IMR-90 (cell line): ENCODE measurements at places on chromosomes 1 and 21.

DNA sequence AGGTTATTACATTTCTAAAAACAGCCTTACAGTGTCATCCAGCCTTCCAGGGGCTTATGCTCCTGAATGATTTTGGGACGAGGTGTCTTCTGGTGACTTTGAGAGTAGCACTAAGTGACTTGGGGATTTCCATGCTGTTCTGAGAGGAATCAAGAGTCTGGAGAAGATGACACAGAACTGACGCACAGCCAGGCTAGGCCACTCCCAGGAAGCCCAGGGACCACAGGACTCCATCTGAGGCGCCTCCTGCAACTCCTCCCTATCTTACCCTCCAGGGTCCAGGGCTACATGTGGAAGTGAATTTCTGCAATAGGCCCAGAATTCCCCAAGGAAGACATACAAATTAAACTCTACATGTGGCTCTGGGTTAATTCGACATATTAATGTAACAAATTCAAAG is 92.5 kb downstream of the SLC25A24 start:
- peak; percentile 74 for DNase-seq

GRCh38 chr1:87212431-87213134 is 116.1 kb upstream of the LMO4 start:
- no peak for DNase-seq

DNA sequence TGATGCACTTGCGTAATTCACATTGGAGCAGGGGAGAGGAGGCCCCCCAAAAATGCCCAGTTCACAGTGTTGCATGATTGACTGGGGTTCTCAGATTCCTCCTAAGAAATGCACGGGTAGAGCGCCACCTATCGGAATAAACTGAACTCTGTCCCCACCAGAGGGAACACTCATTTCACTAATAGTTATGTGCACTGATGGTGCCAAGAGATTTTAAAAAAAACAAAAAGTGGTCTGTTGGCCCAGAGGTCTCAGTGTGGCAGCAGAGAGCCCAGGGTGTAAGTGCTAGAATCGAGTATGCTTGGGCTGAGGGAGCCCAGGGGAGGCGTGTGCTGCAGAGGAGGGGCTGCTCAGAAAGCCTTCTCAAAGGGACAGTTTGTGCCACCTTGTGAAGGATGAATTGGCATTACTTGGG is 6.9 kb downstream of the PINK1 start:
- DNase-seq, result peak; percentile 54

DNA sequence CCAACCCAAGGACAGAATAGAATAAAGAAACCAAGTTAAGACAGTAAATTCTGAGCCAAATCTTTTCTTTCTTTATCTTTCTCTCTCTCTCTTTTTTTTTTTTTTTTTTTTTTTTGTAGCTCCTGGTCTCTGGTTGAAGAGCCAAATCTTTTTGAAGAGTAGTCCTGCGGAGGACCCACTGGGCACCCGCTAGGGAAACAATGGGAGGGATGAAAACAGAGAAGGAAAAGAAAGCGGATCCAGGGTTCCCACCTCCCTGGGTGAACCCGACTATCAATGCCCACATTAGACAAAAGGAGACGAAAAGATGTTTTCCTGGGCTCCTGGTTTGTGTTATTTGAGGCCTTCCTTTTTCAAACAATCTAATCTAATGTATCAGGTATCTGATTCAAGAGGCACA is 49.8 kb upstream of the FBXO28 start:
- no peak for DNase-seq

GRCh38 chr1:88457197-88457596 is 226.9 kb upstream of the PKN2 start:
- no peak for DNase-seq

DNA sequence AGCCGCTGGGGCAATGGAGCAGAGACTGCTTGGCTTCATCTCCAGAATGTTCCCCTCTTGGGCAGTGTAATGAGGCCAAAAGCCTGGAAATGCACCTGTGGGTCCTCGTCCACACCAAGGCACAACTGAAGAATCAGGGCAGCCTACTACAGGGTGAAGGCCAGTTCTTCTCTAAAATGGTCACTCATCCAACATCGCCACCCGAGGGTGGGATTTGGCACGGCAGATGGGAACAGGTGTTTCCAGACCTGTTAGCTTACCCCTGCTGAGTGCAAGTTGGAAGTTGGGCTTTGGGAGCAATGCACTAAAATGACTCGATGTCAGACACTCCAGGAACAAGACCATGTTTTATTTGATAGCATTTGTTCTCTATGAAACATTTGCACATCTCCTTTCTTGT is 543.7 kb downstream of the NPHP4 start:
- no peak for DNase-seq

DNA sequence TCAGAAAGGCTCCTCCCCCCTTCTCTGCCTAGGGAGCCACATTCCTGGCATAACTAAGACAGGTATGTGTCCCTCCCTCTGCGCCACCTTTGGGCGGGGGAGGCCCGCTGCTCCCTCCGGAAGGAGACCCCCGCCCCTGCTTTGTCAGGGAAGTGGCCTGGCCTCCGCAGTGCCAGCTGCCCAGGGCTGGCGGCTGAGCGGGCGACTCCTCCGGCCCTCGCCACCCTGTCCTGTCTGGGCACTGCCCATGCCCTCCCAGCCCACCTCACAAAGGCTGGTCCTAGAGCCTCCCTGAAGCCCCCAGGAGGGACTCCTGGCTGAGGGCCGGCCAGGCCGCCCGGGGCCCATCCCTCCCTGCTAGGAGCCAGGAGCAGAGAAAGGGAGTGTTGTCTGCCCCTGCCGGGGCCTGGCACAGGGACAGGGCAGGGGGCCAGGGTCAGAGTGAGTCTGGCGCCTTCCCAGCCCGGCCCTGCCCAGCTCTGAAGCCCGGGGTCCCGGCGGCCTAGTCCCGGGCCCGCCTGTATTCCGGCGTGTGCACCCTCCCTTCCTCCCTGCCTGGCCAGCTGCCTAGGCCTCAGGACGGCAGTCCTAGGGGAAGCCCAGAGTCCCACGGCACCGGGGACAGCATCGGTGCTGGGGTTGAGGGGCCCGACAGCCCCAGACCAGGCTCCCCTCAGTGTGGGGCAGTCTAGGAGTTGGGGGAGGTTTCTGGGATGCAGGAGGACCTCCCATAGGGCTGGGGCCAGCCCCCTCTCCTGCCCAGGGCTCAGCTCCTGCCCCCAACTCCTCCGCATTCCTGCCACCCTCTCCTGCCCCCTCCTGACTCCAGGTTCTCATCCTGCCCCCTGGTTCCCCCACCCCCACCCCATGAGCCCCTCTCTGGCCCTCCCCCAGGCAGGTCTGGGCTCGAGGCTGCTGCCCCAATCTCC is 5.1 kb downstream of the AGRN start:
- no peak for DNase-seq

GRCh38 chr1:59672851-59673572 is 141.7 kb upstream of the HOOK1 start:
- DNase-seq, result peak; percentile 81

- DNase-seq, result no peak
Observed at GRCh38 chr1:3892748-3893147, 7.3 kb downstream of the C1orf174 start.

DNA sequence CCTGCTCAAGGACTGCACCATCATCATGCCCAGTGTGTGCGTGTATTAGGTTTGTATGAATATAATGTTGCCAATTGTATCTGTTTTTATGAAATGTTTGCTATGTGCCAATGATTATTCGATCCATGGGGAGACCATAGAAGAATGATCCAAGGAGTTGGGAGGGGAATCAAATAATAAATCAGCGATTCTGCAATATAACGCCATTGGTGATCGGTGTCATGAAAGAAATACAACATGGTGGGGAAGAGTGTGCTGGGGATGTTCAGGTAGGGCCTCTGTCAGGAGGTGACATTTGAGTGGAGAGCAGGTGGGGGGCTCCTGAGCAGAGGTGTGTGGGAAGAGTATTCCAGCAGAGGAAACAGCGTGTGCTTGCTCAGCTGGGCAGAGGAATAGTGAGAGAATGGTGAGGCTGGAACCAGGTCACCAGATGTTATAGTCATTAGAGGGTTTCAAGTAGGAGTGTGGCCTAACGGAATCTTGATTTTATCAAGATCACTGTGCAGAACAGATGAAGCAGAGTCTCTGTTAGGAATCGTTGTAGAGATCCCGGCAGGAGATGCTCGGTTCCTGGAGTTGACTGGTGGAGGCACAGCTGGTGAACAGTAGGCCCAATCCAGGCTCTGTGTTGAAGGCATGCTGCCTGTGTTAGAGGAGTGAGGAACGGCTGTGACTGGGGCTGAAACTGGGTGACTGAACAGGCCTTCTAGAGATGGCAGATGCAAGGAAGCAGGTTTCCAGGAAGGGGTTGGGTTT is 2.9 kb upstream of the ZNF496 start:
- DNase-seq, result no peak

- DNase-seq, result peak; percentile 15
Observed at GRCh38 chr1:221098471-221099405, 219.5 kb downstream of the HLX start.

DNA sequence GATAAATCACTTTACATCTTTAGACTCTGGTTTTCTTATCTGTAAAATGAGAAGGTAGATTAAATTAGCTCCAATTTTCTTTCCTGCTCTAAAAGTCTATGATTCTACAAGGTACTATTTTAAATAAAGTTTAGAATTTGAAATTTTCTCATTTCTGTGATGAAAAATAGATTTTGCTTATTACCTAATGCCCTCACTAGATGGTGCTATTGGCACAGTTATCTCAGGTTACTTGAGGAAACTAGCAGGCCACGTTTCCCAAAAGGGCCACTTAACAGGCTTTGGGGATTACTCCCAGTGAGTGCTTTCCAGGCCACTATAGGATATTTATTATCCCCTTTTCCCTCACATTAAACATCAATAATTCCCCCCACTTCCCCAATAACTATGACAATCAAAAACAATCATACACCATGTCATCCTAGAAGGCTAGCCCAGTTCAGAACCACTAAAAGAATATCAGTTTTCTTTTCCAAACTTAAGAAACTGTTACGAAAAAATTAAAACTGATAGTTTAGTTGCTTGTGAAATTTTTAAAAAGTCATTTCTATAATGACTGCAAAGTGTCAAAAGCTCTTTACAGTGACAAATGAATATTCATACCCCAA is 30.6 kb downstream of the OMA1 start:
- peak; percentile 85 for DNase-seq

DNA sequence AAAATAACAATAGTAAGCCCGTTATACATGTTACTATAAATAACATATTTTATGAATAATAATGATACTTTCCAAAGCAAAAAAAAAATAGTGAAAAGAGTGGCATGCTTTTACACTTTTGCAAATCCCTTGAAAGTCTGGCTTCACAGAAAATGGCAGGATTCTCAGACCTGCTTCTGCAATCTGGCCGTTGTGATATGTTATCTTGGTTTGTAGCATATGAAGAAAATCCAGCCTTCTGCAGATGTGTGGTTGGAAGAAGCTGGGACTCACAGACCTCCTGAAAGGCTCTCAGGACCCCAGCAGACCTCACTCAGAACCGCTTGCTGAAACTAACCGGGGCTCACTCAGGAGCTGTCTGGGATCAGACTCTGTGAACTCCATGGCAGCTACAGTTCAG is 256.0 kb upstream of the TMEM51 start:
- DNase-seq, result no peak

GRCh38 chr1:52268372-52268771 is 97.6 kb downstream of the CC2D1B start:
- peak; percentile 22 for DNase-seq

DNA sequence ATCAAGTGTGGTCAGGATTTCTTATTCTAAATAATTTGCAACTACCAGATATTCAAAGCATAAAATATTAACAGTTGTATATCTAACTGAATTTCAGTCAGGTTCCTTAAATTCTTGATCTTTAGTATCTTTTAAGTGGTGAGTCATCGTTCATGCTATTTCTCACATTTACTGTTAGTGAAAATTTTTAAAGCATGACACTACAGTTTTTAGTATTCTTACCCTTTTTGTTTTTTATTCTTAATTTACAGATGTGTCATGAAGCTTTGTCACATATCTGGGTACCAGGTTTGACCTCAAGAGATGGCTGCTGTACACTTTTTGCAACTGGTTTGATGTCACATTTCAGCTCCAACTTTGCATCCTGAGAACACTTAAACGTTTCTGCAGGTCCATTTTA is 12.7 kb downstream of the AKIRIN1 start:
- DNase-seq, result peak; percentile 33

DNA sequence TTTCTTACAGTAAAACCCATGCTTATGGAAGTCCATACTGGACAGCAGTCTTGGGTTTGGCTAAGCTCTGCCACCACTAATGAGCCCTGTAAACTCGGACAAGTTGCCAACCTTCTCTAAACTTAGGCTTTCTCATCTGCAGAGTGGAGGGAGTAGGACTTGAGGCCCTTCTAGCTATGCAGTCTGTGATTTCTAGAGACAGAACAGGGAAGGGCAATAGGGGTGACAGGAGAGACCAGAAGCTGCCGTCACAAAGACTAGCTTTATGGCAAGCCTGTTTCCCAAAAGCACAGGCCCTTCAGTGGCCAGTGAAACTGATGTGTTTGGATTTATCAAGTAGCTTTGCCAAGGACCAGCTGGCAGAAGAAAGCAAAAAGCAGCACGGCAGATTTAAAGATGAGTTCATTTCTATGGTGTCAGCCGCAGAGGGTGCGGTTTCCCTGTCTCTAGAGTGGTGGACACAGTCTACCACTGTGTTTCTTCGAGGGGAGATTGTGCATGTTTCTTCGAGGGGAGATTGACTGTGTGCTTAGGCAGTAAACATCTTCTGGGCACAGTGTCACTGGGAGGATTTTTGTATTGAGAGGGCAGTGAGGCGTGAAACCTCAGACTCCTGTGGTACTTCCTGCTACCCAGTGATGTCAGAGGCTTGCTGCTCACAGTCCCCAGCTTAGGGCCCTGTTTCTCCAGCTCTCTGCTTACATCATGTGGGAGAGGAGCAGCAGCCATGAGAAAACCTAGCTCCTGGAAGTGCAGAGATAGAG is 119.0 kb downstream of the ROR1 start:
- peak; percentile 76 for DNase-seq

DNA sequence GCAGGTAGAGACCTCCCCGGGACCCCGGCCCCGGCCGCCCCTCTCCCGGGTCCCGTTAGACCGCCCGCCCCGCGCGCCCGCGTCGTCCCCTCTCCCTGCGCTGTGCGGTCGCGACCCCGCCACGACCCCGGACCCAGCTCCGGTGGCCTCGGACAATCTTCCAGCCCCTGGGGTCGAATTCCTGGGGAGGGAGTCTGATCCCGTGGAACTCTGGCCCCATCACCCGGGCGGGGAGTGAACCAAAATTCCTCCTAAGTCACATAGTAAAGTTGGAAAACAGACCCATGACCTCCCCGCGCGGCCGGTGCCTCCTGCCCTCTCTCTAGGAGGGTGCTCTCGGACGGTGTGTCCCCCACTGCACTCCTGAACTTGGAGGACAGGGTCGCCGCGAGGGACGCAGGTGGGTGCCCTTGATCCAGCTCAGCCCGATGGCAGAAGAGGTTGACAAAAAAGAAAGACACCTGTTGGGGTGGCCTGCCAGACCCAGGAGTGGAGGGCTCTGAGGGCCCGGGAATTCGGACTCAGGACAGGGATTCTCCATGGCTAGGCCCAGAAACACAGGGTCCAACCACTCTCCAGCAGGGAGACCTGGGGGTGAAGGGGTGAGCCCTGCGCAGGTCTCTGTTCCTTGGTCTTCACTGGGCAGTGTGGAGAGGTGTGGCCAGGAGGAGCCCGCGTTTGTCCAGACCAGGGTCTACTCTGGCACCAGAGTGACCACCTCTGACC is 451 bp downstream of the ADAMTSL4 start:
- DNase-seq, result no peak

GRCh38 chr1:96918406-96918805 is 196.8 kb downstream of the PTBP2 start:
- DNase-seq, result peak; percentile 76
